GM12878 (cell line): ENCODE measurements at places on chromosomes 6 and 20. TPM values are rescaled to one million over a fixed set of nuclear protein-coding genes. Genes with fewer than 3 reads are reported as not detected.

GRCh38 chr6:133108419-133108818 is 132.7 kb upstream of the EYA4 start:
- no peaks in the 10 kb centered on the region for H3K27me3 ChIP-seq
- H3K36me3 ChIP-seq: no peaks in the 10 kb centered on the region
- no peak for DNase-seq
- no peak overlapping the region for H3K4me3 ChIP-seq
- no peak overlapping the region for H3K27ac ChIP-seq

The HSPA1L gene
- total RNA-seq: 1.5 and 1.6 TPM in 2 replicates

The COL12A1 gene
- 0.29 and 0.69 TPM in 2 replicates for total RNA-seq

DNA sequence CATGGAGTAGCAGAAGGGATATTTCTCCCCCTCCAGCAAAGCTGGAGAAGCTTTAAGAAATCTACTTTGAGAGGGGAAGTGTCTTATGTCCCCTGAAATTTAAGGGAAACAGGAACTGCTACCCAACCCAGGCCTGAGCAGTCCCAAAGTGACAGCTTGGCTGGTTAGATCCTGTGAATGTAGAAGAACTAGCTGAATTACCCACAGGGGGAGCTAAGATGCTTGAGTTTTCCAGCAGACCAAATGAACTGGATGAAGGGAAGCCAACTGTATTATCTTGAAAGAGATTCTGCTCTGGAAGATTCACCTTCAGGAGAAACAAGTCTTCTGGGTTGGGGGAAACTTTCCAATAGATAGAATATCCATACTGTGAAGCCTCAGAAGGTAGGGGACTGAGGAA is 303.3 kb upstream of the MMS22L start:
- H3K27ac ChIP-seq: no peak overlapping the region
- H3K4me1 ChIP-seq: no peaks in the 10 kb centered on the region
- H3K27me3 ChIP-seq: no peaks in the 10 kb centered on the region
- DNase-seq: no peak

GRCh38 chr6:108883172-108883571 is 35.0 kb downstream of the ARMC2 start:
- no peaks in the 10 kb centered on the region for H3K36me3 ChIP-seq
- H3K4me3 ChIP-seq: no peak overlapping the region
- peaks cover 12% of the 10 kb centered on the region; the same call in 1 of the 2 replicates for H3K4me1 ChIP-seq
- DNase-seq: peak; percentile 27

DNA sequence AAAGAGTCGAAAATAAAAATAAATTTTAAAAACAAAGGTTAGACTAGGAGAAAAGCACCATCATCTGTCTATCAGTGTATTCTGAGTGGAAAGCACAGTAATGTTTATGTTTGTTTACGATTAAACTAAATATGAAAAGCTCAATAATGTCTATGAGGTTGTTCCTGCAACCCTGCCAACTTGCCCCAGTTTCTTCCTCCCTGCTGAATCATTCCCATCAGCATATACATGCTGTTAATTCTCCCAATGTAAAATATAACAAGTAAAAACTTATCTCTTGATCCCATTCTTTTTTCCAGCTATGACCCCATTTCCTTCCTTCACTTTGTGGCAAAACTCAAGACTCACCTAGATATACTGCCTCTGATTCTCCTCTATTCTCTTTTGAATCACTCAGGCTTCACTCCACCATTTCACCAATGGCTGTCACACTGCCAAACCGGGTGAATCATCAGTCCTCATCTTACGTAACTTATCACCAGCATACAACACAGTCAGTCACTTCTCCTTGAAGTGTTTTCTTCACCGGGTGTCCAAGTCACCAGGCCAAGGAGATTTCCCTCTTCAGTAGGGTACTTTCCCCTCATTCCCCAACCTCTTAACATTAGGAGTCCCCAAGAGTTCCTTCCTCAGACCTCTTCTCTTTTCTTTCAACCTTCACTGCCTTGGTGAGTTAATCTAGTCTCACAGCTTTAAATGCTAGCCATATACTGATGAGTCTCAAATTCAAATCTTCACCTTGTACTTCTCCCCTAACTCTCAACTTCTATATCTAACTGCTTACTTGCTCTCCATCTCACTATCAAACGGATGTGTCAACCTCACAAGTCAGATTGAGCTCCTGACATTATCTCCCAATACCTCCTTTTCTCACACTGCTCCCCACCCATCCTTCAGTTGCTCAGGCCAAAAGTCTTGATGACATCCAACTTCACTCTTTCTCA is 6.2 kb downstream of the TMEM242 start:
- no peaks in the 10 kb centered on the region; the same call in 1 of the 2 replicates for H3K4me1 ChIP-seq
- no peak overlapping the region for H3K4me3 ChIP-seq
- DNase-seq: no peak
- H3K36me3 ChIP-seq: peaks cover 13% of the 10 kb centered on the region
- H3K27ac ChIP-seq: no peak overlapping the region

The C6orf141 gene
- total RNA-seq: not detected in 2 replicates
